Skin of body (tissue), 3 donors: ENCODE measurements at places on chromosomes 2 and 18. TPM values are rescaled to one million over a fixed set of nuclear protein-coding genes. Genes with fewer than 3 reads are reported as not detected.

MC4R gene
- total RNA-seq = not detected

SCN7A gene
- total RNA-seq = 18.2 TPM

RGPD5 gene
- 77.7 TPM for total RNA-seq

CYTIP gene
- total RNA-seq = 8.2 TPM

FAM117B gene
- total RNA-seq = 7.1 TPM

NTSR2 gene
- total RNA-seq = 0.10 TPM

GRCh38 chr18:23281626-23282436 is 146.5 kb downstream of the CABLES1 start:
- peak; percentile 12 for DNase-seq

DNA sequence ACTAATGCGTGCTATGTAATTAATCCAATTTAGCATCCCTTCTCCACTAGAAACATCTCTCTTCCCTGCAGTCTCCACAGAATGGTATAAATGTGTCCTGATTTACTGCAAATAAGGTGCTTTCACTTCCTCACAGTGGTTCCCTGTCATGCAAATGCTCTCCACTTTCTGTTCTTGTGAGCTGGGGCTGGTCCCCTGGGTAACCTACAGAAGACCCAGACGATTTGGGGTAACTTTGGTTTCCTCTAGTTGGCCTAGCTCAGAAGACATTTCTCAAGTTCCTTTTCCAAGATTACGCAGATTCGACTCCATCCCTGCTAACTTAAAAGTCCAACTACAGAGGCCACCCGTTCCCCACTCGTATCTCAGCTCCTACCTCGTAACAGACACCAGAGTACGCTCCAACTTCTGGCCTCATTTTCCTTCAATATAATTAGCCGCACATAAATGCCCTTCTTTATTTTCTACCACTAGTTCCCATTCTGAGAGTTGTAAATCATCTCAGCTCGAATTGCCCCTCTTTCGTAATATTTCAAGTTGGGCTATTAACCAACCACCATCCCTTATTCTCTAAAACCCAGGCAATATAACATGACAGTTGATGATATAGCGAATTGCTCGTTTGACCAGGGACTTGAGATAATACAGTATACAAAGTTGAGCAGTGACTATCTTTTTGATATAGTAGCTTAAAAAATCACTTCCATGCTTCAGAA is 28.8 kb upstream of the NEDD4L start:
- DNase-seq = no peak

GRCh38 chr2:121570036-121570666 is 39.5 kb downstream of the RNU4ATAC start:
- DNase-seq = no peak

- DNase-seq = no peak
Measured at GRCh38 chr18:6255886-6256285, 158.8 kb downstream of the L3MBTL4 start.

GRCh38 chr18:76285866-76286265 is 209.2 kb downstream of the ZNF516 start:
- DNase-seq = no peak

DNA sequence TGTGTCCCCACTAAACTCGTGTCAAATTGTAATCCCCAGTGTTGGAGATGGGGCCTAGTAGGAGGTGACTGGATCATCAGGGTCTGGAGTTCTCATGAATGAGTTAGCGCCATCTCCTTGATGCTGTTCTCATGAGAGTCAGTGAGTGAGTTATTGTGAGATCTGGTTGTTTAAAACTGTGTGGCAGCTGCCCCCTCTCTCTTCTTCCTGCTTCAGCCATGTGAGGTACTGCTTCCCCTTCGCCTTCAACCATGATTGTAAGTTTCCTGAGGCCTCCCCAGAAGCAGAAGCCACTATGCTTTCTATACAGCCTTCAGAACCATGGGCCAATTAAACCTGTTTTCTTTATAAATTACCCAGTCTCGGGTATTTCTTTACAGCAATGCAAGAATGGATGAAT is 50.4 kb downstream of the AP1S3 start:
- no peak for DNase-seq

GRCh38 chr2:241726459-241726858 is 8.0 kb upstream of the D2HGDH start:
- DNase-seq = no peak

DNA sequence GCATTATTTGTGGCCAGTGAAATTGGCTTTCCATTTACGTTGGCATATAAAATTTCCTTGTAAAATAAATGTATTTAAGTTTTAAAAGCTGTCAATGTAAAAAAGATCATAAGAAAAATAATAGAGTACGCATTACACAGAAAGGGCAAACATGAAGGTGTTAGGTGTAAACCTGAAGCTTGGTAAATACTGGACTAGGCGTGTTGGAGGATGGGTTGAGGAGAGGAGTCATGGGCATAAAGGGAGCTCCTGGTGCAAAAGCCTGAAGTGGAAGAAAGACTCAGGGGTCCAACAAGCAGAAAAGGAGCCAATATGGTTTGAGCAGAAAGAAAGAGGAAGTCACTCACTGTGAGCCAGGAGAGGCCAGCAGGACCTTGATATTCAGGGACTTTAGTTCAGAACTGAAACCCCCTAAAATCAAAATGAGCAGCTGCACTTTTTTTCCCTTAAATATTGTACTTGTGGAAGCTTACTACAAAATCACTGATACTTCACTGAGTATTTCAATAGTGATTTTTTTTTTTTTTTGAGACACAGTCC is 24.4 kb downstream of the SP5 start:
- DNase-seq = no peak

GRCh38 chr2:142848023-142848606 is 29.3 kb upstream of the KYNU start:
- no peak for DNase-seq

- no peak for DNase-seq
Measured at GRCh38 chr2:221203125-221203524, 369.0 kb downstream of the EPHA4 start.
